ENCODE measurements at places on chromosomes 5 and 9. TPM values are rescaled to one million over a fixed set of nuclear protein-coding genes. Genes with fewer than 3 reads are reported as not detected.
A peak's percentile ranks its signal among the peaks of the same experiment; 100 is the strongest.

GRCh38 chr5:145587710-145588109, 247.4 kb downstream of the PRELID2 start:
- no peaks in the 10 kb centered on the region for H3K36me3 ChIP-seq
- H3K4me3 ChIP-seq = no peak overlapping the region
- no peaks in the 10 kb centered on the region for H3K27me3 ChIP-seq
- H3K27ac ChIP-seq = no peak overlapping the region
- DNase-seq = peak; percentile 31
- peaks cover 7% of the 10 kb centered on the region for H3K4me1 ChIP-seq

GRCh38 chr5:72151646-72152045, 44.4 kb downstream of the MAP1B start:
- peaks cover 4% of the 10 kb centered on the region for H3K4me1 ChIP-seq
- H3K27me3 ChIP-seq = peaks cover 12% of the 10 kb centered on the region
- no peaks in the 10 kb centered on the region for H3K36me3 ChIP-seq
- no peak overlapping the region for H3K4me3 ChIP-seq
- H3K27ac ChIP-seq = no peak overlapping the region
- no peak for DNase-seq

DNA sequence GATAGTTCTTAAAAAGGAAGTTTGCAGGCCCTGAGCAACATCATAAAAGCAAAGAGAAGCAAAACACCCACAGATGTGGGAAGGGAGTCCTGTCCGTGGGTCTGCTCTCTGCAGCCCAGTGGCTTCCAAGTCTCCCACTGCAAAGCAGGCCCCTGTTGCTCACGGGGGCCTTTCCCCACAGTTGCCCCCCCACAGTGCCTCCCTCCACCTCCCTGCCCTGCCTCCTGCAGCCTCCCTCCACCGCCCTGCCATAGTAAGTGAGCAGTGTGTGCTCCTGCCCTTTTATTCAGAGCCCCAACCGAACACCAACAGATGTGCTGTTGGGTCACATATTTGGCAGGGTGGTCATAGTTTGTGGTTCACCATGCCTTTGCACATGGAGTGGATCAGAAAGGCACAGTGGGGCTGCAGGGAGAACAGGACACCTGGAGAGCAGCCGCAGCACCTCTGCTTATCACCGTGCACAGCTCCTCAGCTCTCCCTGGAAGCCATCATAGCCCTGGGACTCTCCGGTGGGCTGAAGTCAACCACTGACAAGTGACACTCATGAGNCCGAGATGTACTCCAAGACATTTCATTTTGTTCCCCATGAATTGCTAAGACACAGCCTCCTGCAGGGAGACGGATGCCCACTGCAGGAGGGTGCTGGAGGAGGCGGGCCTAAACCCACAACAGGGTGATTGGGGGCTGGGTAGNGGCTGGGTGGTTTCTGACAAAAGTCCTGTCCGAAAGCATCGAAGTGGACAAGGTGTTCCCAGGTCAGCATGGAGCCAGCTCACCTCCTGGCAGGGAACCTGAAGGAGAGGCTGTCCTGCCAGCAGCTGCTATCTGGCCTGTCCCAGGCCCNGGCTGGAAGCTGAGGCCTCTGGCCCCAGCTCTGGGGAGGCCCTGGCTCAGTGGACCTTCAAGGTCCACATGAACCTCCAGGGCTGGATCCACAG, 278.9 kb downstream of the GADD45G start:
- H3K4me1 ChIP-seq = no peaks in the 10 kb centered on the region
- no peak for DNase-seq
- no peak overlapping the region for H3K27ac ChIP-seq
- H3K36me3 ChIP-seq = no peaks in the 10 kb centered on the region

- H3K4me1 ChIP-seq = no peaks in the 10 kb centered on the region
- no peak for DNase-seq
- no peak overlapping the region for H3K4me3 ChIP-seq
- H3K27me3 ChIP-seq = peaks cover 8% of the 10 kb centered on the region
- H3K27ac ChIP-seq = no peak overlapping the region
Observed at GRCh38 chr5:159695741-159696294, 220.5 kb upstream of the ADRA1B start.

SLC6A3 gene
- not detected for total RNA-seq

CLIC3 gene
- not detected for total RNA-seq

IFNA6 gene
- total RNA-seq = not detected

Data from activated CD4-positive, alpha-beta T cell treated with anti-CD3 and anti-CD28 coated beads for 36 hours (primary cell).